Trophoblast cell (in vitro differentiated cells and primary cell): ENCODE measurements at places on chromosomes 6 and 20.

DNA sequence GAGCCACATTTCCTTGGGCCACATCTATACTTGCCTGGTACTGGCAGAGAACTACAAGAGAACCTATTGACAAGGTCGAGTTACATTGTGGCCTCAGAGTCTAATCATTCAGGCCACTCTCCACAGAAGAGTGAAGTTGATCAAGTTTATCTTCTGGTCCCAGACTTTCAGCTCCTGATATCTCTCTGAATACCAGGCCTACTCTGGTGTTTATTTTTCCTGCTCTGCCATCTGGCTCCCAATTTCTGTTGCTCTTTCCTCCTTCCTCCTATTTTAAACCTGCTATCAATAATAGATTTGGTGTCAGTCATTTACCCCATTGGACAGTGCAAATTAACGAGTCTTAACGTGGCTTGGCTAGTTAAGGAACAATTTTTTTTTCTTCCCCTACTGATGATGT is 46.6 kb downstream of the SCGN start:
- DNase-seq = no peak

GRCh38 chr6:1082285-1082935 is 229.5 kb upstream of the FOXQ1 start:
- no peak for DNase-seq

GRCh38 chr6:148769304-148769968 is 22.6 kb downstream of the UST start:
- DNase-seq = no peak

- no peak for DNase-seq
These were observed 75.9 kb upstream of the RGS17 start for GRCh38 chr6:153207006-153207405.

GRCh38 chr6:159753081-159753872 is 8.6 kb upstream of the ACAT2 start:
- no peak for DNase-seq

DNA sequence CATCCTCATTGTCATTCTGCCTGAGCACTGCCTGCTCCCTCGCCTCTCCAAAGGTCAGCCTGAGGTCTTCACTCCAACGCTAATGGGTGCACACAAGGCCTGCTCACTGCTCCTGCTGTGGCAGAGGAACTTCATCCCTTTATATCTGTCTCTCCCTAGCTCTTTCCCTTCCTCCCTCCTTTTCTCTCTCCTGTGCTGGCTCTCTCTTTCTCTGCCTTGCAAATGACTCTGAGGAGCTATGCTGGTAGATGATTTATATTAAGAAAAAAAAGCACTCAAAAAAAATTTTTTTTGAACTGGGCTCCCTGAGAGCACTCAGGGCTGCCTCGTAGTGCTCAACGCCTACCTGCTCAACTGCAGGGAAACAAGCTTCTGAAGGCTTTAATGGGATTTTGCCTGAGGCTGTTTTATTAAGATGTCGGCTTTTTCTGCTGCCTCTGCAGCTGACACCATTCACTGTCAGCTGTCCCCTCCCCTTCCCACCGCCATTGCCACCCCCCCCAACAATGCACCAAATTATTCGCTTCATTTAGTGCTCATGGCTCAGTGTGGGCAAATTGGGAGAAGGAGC is 137.7 kb upstream of the DEFB112 start:
- no peak for DNase-seq
